ENCODE measurements at places on chromosomes 6 and 20.

DNA sequence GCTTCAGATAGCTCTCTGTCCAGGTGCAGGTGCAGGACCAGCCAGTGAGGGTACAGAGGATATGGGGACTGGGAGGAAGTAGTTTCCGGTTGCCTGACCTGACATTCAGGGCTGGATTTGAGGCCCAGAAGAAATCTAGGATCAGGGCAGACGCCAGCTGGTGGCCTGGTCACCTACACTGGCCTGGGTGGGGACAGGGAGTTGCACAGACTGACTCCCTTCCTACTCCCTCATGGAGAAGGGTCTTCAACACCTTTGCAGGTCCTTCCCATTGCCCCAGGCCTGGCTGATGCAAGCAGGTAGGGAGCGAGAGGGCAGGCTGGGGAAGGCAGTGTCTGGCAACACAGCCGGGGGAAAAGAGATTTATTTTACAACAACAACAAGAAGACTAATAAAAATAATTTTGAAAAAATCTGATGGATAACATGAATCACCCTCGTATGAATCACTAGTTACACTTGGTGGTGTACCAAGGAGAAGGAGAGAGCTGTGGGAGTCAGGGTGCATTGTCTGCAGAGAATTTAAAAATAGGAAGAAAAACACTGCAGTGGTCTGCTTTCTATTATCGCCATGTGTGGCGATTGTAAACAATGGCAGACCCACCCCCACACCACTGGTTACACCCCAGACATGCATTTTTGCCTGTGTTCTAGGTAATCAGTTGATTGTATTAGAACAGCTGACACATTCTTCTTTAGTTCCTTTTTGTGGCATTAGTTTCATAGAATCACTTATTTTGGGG is 62.3 kb upstream of the SNX9 start:
- no peak for DNase-seq

DNA sequence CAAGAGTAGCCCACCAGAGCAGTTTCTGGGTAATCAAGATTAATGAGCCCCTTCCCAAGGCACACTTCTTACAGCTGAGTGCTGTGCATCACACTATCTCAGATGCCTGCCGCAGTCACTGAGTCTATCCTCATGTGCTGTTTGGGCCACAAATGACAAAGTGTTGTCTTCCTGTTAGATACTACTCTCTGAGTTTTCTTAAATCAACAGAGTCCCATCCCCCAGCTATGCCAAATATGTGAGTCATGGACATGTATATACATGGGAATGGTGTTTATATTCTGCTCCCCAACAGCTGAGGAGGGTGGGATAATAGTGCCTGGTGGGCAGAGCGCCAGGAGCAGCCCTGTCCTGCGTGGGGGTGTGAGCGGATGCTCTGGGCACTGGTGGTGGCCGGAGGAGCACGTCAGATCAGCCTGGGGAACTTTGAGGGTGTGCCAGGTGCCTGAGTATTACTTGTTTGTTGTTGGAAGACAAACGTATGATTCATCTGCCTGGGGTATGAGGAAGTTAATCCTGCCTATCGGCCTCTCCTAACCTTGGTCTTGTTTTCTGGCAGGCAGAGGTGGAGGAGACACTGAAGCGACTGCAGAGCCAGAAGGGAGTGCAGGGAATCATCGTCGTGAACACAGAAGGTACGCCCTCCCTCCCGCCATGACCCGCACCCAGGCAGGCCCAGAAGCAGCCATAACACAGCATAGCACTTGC is 9.6 kb downstream of the DYNLRB1 start:
- no peak for DNase-seq

GRCh38 chr6:88144637-88145297 is 21.4 kb downstream of the CNR1 start:
- DNase-seq = no peak

- no peak for DNase-seq
Observed at GRCh38 chr20:44160133-44160532, 26.9 kb downstream of the JPH2 start.

DNA sequence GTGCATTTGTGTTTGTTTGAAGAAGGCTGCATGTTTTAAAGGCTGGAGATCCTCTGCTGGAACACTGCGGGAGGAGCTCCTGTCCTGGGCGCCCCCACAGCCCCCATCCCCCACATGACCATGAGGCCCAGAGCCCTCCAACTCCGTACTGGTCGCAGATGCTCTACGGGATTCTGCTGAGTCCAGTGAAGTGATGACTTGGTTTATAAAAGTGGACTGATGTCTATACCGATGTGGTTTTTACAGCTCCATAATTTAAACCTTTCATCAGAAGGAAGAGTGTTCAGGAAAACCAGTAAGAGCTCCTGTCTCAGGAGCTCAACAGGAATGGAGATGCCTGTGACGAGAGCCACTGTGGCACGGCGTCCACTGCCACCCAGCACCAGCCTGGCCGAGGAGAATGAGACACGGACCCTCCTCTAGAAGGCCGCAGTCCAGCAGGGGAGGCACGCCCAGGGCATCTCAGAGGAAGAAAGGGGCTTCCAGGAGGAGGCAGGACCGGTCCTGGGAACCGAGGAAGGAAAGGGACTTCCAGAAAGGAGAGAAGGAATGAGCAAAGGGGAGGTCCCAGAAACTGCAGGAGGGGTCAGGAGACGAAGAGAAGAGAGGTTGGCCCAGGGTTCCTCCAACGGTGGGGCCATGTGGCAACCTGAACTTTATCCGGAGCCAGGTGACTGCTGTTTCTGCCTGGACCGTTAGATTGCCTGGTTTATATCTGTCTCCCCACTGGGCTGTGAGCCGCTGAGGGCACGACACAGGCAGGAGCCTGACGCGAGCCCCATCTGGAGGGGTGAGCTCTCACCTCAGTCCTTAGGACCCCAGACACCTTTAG is 26.9 kb downstream of the BFSP1 start:
- DNase-seq = no peak

- DNase-seq = no peak
Observed at GRCh38 chr20:38447251-38447661, 12.1 kb upstream of the SNHG17 start.

- no peak for DNase-seq
Observed at GRCh38 chr6:111566222-111566734, 39.4 kb downstream of the TRAF3IP2 start.

DNA sequence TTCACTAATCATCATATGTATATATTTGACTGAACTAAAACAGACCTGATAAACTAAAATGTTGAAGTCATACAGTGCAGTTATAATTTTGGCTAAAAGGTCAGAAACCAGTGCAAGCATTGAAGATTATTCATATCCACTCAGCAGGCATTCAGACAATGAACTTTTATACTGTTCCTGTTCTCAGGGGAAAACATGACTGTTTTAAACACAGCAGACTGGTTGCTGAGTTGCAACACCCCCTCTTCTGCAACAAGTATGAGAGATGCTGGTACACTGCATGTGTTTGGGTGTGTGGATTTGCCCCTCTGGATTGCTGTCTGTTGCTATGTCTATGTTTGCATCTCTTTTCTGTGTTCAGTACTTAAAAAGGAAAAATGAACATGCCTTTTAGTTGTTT is 206.8 kb downstream of the EYA4 start:
- no peak for DNase-seq

DNA sequence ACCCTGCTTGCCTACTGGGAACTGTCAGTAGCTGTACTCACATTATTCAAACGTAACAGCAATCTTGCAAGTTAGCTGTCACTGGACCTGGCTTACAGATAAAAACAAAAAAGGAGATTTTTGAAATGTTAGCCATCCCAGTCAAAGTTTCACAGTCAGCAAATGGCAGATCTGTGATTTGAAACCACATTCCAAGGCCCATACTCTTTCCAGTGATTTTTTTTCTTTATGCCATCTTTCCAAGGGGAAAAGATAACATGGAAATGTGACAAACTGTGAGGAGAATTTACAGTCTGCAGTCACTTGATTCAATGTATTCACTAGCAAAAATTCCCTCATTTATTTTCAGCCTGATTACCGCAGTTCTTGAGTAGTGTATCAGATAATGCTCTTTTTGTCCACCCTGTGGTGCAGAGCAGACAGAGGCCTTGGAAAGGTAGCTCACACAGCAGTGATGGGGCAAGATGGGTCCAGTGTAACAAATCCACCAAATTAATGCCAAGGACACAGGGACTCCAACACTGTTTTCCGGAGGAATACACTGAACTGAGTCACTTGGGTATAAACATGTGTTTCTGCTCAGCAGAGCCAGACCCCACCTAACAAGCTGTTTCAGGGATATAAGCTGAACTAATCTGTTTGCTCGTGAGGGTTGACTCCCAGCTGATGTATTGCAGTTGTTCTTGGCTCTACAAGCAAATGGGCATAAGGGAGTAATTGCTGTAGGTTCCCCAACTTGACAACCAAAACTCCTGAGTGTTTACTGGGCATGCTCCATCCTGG is 49.9 kb upstream of the ADGRF1 start:
- DNase-seq = no peak

DNA sequence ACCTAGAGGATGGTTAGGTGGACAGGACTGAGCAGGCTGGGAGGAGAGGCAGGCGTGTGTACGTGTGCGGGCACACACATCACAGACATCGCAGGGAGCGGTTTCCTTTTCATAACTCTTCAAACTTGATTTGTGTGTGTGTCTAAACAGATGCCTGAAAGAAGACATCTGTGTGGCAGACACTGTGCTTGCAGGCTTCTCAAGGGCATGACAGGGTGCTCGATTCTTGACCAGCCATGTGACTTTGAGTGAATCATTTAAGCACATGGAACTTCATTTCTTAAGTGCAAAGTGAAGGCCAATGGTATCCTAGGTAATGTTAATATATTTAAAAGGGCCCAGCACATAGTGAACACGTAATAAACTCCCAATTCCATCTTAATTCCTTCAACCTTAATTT is 186.5 kb downstream of the SCP2D1 start:
- no peak for DNase-seq

- no peak for DNase-seq
Observed at GRCh38 chr20:58128635-58129625, 99.5 kb downstream of the ANKRD60 start.

DNA sequence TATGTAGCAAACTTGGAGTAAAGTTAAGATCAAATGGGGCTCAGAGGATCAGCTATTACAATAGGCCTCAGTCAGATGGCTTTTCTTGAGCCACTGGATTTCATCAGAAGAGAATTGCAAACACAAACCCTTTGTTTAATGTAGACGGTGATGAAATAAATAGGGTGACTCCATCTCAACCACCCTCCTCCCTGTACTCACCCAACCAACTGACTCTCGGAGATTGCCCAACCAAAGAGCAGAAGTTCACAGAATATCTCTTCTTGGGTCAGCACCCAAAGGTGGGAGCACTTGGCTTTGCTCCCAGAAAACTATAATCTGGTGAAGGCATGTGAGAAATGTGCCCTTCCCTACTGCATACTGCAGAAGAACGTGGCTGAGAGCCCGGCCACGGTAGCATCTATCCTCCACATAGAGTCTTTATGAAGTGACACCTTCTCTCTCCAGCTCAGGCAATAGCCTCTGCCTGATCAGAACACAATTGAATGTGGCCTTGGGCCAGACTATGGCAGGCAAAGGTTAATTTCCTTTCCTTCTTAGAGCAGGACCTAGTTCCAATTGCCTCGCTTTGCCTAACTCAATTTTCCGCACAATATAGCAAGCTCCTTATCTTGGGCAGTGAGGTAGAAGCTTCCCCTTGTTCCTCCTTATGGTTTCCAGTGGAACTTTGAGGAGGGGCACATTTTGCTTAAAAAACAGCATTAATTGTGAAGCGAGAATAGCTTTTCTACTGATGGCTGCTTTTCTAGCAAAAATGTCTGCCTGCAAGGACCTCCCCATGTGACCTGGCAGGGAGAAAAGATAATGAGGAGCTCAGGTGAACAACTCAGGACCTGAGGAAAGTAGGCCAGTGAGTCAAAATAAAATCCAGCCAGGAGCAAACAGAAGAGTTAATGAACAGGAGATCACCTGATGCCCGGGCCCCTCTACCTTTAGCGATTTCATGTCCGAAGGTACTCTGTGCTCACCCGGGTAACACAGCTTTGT is 79.4 kb downstream of the GFOD1 start:
- no peak for DNase-seq

DNA sequence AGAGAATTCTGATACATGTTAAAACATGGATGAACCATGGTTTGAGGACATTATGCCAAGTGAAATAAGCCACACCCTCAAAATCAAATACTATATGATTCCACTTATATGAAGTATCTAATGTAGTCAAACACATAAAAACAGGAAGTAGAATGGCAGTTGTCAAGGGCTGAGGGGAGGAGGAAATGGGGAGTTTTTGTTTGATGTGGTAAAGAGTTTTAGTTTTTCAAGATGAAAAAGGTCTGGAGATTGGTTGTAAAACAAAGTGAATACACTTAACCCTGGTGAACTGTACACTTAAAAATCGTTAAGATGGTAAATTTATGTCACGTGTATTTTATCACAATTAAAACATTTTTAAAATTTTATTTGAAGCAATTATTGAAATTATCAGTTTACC is 127.4 kb upstream of the GRIK2 start:
- no peak for DNase-seq

GRCh38 chr6:27800731-27801373 is 111.3 kb downstream of the OR2B2 start:
- DNase-seq = no peak

GRCh38 chr6:132101535-132101934 is 150.4 kb upstream of the CCN2 start:
- no peak for DNase-seq

DNA sequence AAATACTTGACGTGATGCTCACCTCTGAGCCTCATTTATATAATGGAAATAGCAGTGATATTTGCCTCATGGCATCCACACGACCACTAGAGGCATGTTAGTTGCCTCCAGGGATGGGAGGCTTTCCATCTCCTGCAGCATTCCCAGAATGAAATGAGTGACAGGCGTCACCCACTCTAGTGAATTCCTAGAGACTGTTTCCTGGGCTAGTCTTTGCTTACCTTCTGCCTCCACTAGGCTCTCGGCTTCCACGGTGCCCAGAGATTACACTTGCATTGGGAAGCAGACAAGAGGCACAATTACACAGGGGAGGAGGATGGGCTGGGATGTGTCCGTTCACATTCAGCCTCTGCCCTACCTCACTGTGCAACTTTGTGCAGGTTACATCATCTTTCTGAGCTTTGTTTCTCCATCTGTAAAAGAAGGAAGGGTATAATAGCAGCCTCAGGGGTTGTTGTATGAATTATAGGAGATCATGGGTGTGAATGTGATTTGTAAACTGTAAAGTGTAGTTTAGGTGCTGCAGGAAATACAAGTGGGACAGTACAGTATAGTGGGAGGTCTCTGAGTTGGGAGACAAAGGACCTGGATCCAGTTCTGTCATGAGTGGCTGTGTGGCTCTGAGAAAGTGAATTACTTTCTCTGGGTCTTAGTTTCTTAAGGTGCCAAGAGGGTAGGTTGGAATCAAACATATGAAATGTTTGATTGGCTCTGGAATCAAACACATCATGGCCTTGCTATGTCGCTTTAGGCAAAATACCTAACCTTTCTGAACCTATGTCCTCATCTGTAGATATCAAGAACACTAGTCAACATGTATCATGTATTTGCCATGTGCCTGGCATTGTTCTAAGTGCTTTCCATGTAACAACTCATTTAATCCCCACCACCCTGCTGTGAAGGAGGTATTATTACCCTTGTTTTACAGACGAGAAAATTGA is 3.6 kb upstream of the VSTM2L start:
- no peak for DNase-seq
